ENCODE measurements at places on chromosomes 2 and 18.

GRCh38 chr18:76604935-76605240 is 109.8 kb upstream of the ZNF516 start:
- no peak for DNase-seq

DNA sequence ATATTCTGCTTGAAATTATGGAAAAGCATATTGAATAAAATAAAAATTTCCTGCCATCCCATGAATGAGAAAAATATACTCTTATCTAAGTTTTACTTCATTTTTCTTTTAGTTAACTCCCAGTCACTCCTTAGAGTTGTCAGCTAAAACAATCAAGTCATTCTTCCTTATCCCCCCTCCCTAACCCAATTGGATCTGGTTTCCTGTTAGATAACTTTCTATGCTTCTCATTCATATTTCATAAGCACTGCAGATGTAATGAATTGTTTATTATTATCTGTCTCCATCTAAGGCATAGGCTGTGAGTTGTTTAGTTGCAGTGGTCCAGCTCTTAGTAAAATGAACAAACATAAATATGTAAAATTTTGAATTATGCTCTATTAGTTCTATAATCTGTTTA is 244.0 kb upstream of the GCFC2 start:
- DNase-seq, result no peak

- no peak for DNase-seq
Observed at GRCh38 chr2:164617466-164617865, 3.8 kb downstream of the GRB14 start.

- DNase-seq, result no peak
Observed at GRCh38 chr18:79542876-79543750, 136.5 kb upstream of the CTDP1 start.

- DNase-seq, result no peak
Observed at GRCh38 chr2:226585130-226585561, 214.5 kb downstream of the IRS1 start.

GRCh38 chr2:231102772-231103171 is 22.1 kb downstream of the HTR2B start:
- DNase-seq, result no peak

- DNase-seq, result no peak
Observed at GRCh38 chr2:100036026-100036425, 106.4 kb downstream of the AFF3 start.

DNA sequence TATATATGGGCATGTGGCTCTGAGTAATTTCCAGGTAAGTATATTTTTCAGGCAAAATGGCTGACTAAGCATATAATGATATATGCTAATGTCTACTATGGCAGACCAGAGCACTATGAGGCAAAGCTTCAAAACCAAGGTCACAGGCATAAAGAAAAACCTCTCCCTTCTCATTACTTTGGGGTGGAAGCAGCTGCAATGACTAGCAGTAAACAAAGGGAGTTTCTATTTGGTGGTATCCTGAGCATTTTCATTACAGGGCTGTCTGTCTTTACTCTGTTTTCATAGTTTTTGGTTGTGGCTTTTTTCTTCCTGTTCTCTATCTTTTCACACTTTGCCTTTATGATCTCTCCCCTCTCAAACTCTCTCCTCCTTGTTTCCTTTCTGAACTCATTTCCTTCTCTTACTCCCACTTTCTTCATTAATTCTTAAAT is 15.6 kb downstream of the PDE6D start:
- no peak for DNase-seq

DNA sequence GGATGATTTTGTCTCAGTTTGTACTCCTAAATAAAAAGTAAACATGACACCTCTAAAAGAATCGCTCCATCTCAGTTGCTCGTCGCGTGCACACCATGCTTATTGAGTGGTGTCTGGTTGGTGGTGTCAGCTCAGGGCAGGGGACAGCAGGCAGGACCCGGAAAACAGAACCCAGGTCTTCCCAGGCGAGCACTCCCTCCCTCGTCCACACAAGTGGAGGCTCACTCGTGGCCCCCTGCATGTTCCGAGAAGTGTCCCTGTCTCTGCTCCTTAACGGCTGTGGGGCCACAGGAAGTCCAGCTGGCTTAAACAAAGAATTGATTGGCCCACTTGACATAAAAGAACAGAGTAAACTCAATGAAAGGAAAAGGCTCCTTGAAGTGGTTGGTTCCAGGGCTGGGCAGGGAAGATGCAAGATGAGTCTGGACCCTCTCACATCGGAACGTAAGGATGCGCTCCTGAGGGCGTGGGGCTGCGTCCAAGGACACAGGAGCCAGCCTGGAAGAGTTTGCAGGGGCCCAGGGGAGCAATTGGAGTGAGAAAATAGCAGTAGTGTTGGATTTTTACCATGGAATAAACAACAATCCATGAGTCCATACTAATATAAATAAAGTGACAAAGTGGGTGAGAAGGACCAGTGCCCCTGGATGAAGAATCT is 13.1 kb upstream of the CNDP1 start:
- no peak for DNase-seq

- no peak for DNase-seq
Observed at GRCh38 chr18:48959921-48960920, 9.5 kb upstream of the SMAD7 start.

DNA sequence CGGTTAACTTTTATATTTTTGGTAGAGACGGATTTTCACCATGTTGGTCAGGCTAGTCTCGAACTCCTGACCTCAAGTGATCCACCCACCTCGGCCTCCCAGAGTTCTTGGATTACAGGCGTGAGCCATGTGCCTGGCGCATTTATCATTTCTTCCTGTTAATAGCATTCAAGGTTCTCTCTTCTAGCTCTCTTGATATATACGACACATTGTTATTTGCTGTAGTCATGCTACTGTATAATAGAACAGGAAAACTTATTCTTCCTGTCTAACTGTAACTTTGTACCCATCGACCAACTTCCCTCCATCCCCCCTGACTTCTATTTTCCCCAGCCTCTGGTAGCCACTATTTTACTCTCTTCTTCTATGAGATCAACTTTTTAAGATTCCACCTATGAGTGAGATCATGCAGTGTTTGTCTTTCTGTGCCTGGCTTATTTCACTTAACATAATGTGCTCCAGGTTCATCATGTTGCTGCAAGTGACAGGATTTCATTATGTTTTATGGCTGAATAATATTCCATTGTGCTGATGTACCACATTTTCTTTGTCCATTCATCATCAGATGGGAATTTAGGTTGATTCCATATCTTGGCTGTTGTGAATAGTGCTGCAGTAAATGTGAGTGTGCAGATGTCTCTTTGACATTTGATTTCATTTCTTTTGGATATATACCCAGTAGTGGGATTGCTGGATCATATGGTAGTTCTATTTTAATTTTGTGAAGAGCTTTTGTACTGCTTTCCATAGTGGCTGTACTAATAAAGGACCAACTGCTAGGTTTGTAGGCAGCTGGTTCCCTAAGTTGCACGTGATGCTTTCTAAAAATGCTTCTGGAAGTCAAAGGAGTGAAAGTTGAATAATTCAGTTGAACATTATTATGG is 205.2 kb downstream of the PRKCE start:
- DNase-seq, result no peak

DNA sequence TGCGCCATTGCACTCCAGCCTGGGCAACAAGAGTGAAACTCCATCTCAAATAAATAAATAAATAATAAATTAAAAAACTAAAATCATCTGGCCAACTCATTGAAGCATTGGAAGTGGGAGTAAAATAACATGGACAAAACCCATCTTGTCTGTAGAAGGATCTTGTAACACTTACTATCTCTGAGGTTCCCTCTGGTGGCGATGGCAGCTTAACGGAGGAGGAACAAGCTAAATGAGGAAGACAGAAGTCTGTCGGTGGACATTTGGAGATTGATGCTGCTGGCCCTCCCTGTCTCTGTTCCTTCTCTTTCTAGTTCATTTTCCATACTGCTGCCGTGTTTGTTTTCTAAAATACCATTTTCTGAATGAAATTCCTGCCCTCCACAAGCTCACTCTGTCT is 43.4 kb downstream of the ZCCHC2 start:
- no peak for DNase-seq
